ENCODE measurements at places on chromosomes 11 and 22.

DNA sequence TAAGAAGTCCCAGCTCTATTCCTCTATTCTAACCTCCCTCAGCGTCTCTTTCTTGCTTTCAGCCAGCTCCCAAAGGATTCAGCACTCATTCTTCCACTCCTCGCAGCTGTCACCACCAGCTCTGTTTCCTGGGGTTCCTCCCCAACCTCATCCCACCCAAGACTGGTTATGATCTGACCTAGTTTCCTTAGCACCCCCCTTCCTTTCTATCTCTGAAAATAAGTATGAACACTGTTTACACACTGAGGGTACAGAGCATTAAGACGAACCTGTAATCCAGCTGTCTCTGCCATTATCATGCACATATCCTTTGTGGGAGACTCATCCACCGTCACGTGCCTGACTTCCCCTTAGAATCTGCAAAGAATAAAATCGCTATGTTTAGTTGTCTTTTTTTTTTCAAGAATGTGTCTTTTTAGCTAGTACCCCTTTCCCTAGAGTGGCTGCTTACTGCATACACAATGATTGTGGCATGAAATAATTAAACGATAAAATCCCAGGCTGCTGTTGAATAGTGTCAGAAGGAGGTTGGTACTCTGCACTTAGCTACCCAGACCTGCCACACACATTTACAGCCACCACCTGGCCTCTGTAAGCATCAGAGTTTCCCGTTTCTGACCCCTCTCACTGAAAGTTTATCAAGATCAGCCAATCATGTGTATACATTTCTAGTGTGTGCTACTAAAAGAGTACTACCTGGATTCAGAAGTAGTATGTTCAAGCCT is 26.9 kb upstream of the CSTF3 start:
- no peak for DNase-seq

GRCh38 chr11:114348200-114349191 is 51.8 kb downstream of the C11orf71 start:
- DNase-seq: peak; percentile 83

DNA sequence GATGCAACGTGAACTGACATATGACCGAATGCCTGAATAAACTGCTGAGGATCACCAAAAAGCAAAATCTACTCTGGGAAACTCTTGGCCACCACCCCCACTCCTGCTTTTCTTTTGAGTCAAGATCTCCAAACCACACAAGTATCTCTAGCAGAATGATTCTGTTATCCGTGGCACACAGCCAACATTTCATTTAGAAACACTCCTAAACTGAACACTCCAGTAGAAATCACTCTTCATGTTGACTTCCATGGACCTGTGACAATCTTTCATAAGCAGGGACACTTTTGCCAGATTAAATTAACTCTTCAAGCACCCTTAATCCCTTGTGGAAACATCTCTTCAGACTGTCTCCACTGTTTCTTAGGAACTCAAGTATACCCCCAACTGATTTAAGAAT is 44.4 kb downstream of the VSIG10L2 start:
- DNase-seq: no peak

- no peak for DNase-seq
Measured at GRCh38 chr22:50578776-50579310, 616 bp upstream of the CPT1B start.

- DNase-seq: no peak
Measured at GRCh38 chr11:76325185-76325584, 55.7 kb downstream of the THAP12 start.

- no peak for DNase-seq
Measured at GRCh38 chr11:65958774-65959420, 2.6 kb upstream of the SART1 start.

DNA sequence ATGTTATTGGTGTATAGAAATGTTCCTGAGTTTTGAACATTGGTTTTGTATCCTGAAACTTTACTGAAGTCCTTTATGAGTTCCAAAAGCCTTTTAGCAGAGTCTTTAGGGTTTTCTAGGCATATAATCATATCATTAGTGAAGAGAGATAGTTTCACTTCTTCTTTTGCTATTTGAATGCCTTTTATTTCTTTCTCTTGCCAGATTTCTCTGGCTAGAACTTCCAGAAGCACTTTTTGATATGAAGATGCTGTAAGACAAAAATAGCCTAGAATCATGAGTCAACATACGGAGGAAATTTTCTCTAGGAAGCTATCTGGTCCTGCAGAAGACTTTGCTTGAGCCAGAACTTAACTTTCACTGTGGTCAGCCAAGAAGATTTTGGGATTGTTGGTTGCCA is 86.7 kb upstream of the IZUMO1R start:
- no peak for DNase-seq

DNA sequence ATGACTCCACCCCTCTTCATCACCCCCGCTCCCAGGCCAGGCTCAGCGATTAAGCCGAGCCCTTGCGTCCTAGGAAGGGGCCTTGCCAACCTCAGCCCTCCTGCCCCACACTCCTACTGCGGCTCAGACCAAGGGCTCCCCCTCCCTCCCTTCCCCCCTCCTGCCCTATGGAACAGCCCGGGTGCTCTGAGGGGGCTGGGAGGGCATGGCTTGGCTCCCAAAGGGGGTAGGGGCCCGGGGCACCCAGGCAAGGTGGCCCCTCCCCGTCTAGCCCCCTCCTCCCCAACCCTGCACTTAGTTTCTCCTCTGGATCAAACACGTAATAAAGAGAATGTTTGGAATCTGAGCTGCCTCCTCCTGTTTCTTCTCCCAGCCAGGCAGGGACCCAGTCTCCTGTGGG is 6.3 kb downstream of the RCOR2 start:
- DNase-seq: no peak

DNA sequence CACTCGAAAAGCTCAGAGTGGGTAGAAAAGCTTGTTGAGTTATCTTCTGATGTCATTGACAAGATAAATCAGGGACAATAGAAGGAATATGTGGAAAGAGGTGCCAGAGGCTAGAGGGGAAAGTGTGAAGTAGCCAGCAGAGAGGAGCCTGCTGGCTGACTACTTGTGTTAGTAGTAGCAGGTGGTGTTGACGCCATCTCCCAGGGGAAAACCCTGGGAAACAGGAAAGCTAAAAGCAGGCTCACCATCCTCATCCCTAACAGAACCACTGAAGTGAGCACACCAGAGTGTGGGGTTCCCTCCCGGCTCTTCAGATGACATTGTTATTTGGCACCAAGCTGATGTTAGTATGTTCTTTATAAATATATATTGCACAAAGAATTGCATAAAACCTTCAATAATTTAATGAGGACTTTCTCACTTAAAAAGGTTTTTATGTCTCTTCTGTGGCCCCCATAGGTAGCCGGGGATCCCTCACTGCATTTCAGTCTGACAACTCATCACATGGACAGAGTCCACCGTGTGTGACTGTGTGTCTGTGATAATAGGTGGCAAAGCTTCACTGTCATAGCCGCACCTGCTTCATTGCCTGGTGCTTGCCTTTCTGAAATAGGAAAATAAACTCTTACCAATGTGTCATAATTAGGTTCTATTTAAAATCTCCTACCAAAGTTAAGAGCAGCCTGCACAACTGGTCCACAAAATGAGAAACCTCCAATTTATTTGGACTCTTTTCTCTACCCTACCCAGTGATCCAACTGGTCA is 63.2 kb upstream of the TOP3B start:
- DNase-seq: no peak

All from DMS53 (cell line).